ENCODE measurements at places on chromosomes 4 and X.

- H3K36me3 ChIP-seq: peaks cover 4% of the 10 kb centered on the region
- DNase-seq: no peak
- peak overlapping the region; percentile 32 for H3K4me3 ChIP-seq
Observed at GRCh38 chrX:46841346-46841745, 4.5 kb downstream of the RP2 start.

GRCh38 chr4:179352221-179352620, 1910.0 kb upstream of the AGA start:
- no peaks in the 10 kb centered on the region for H3K4me1 ChIP-seq
- H3K27me3 ChIP-seq: no peaks in the 10 kb centered on the region
- H3K36me3 ChIP-seq: no peaks in the 10 kb centered on the region

DNA sequence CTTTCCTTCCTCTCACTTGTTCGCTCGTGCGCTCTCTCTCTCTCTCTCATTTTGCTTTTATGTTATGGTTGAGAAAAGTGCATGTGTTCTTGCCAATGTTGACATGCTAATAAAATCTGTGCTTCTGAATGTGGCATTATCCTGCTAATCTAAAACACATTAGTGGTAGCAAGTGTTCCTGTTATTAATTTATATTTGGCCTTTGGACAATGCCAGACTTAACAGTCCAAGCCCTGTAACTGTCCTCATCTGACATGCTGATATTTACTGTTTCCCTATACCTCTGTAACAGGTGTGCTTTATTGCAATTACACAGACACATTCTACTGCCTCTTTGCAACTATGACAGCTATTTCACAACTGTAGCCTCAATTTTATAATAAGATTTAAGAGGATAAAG, 2.7 kb downstream of the PPARGC1A start:
- no peak for DNase-seq
- H3K27me3 ChIP-seq: no peaks in the 10 kb centered on the region
- H3K4me1 ChIP-seq: no peaks in the 10 kb centered on the region
- H3K27ac ChIP-seq: no peak overlapping the region
- H3K36me3 ChIP-seq: no peaks in the 10 kb centered on the region

- no peak overlapping the region for H3K4me3 ChIP-seq
- H3K36me3 ChIP-seq: peaks cover 8% of the 10 kb centered on the region
- H3K27me3 ChIP-seq: no peaks in the 10 kb centered on the region
- no peak for DNase-seq
Observed at GRCh38 chrX:107857837-107858236, 32.2 kb downstream of the MID2 start.

GRCh38 chr4:138741766-138742377, 273.7 kb upstream of the NOCT start:
- no peaks in the 10 kb centered on the region for H3K36me3 ChIP-seq
- H3K4me1 ChIP-seq: no peaks in the 10 kb centered on the region
- no peak overlapping the region for H3K4me3 ChIP-seq

DNA sequence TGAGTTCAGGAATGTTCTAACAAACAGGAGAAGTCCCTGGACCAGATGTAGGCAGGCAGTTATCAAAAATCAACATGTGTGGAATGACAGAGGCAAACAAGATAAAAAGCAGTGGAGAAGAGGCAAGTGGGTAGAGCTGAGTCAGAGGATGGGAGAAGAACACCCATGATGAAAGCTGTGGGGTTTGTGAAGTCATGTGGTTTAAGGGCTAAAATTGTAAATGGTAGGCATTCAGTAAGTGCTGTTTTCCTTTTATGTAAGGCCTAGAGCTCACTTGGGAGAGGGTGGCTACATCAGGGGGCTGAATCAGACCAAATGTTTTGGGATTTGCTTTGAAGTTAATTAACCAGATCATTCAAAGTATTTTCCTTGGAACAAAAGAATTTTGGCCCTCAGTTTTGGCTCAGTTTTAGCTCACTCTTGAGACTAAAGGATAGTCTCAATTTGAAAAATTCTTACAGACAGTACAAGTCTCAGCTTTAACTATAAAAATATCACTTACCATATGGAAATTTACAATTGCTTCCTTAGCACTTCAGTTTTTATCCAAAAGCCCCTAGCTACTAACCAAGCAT, 114.5 kb upstream of the PCDH7 start:
- H3K36me3 ChIP-seq: no peaks in the 10 kb centered on the region
- no peaks in the 10 kb centered on the region for H3K27me3 ChIP-seq
- no peak overlapping the region for H3K4me3 ChIP-seq
- no peak for DNase-seq

DNA sequence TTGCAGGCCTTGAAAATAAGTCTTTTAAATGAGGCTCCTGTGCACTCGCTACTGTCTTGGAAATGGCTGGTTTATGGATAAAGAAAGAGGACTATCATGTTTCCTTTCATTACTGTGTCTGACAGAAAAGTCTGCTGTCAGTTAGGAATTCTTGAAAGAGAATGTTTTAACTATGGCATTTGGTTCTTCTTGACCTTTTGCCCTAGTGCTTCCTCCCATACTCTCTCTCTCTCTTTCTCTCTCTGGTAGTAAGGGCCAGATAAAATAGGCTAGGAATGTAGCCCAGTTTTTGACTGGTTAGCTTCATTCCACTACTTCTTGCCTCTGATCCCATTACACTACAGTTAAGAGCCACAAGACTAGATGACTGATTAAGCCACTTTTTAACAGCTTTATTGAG, 29.8 kb downstream of the YY2 start:
- DNase-seq: no peak
- H3K27me3 ChIP-seq: no peaks in the 10 kb centered on the region
- H3K4me3 ChIP-seq: no peak overlapping the region
- H3K4me1 ChIP-seq: no peaks in the 10 kb centered on the region

DNA sequence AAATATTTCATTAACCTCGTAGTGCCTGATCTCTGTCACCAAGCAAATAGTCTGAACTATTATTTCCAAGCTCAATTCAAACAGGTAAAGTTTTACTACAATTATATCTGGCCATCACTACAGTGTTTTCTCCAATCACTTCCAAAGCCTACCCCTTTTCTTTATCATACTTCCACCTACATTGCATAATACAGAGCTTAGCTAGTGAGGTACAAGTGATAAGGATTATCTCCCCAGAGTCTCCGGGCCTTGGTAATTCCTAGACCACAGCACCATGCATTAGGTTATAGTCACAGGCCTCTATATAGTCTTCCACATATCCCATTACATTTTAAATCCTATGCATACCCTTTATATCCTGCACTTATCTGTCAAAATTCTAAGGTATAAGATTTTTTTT, 154.2 kb downstream of the SNCA start:
- H3K4me1 ChIP-seq: no peaks in the 10 kb centered on the region
- H3K27me3 ChIP-seq: peaks cover 2% of the 10 kb centered on the region
- DNase-seq: no peak
- no peak overlapping the region for H3K27ac ChIP-seq

GRCh38 chrX:77742788-77743476, 43.1 kb downstream of the ATRX start:
- H3K27ac ChIP-seq: peak overlapping the region; percentile 80
- DNase-seq: no peak
- peaks cover 6% of the 10 kb centered on the region for H3K36me3 ChIP-seq
- H3K4me3 ChIP-seq: no peak overlapping the region
- no peaks in the 10 kb centered on the region for H3K27me3 ChIP-seq
- H3K4me1 ChIP-seq: peaks cover 36% of the 10 kb centered on the region

- H3K4me3 ChIP-seq: no peak overlapping the region
- H3K4me1 ChIP-seq: no peaks in the 10 kb centered on the region
- H3K27me3 ChIP-seq: no peaks in the 10 kb centered on the region
- H3K27ac ChIP-seq: no peak overlapping the region
Observed at GRCh38 chrX:63327788-63328187, 23.3 kb downstream of the SPIN4 start.

- no peak for DNase-seq
- H3K27ac ChIP-seq: no peak overlapping the region
- no peaks in the 10 kb centered on the region for H3K36me3 ChIP-seq
- peaks cover 8% of the 10 kb centered on the region for H3K27me3 ChIP-seq
- peaks cover 3% of the 10 kb centered on the region for H3K4me1 ChIP-seq
Observed at GRCh38 chrX:72716766-72717165, 2.7 kb upstream of the PHKA1 start.

DNA sequence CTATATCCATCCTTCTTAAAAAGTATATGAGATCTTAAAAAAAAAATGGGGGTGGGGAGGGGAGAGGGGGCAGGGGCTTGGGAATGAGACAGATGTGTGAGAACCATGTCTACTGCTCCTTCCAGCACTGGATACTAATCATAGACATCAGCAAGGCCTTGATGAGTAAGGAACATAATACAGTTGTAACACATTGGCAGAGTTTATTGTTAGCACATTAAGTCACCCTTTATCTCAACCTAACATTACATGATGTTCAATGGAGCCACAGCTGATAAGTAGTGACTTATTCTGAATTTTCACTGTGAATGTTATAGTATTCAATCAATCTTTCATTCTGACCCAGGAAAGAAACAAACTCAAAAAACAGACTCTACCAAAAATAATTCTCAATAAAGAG, 47.3 kb upstream of the KCNE5 start:
- H3K4me1 ChIP-seq: no peaks in the 10 kb centered on the region
- H3K27ac ChIP-seq: no peak overlapping the region
- no peaks in the 10 kb centered on the region for H3K27me3 ChIP-seq
- DNase-seq: no peak

GRCh38 chr4:78654807-78655206, 103.2 kb downstream of the ANXA3 start:
- no peaks in the 10 kb centered on the region for H3K27me3 ChIP-seq
- no peaks in the 10 kb centered on the region for H3K36me3 ChIP-seq
- H3K27ac ChIP-seq: no peak overlapping the region
- no peak overlapping the region for H3K4me3 ChIP-seq
- H3K4me1 ChIP-seq: peaks cover 36% of the 10 kb centered on the region

GRCh38 chrX:64204252-64204651, 1.3 kb downstream of the AMER1 start:
- H3K4me3 ChIP-seq: peak overlapping the region; percentile 75
- no peak overlapping the region for H3K27ac ChIP-seq
- DNase-seq: no peak
- no peaks in the 10 kb centered on the region for H3K36me3 ChIP-seq
- peaks cover 17% of the 10 kb centered on the region for H3K4me1 ChIP-seq

DNA sequence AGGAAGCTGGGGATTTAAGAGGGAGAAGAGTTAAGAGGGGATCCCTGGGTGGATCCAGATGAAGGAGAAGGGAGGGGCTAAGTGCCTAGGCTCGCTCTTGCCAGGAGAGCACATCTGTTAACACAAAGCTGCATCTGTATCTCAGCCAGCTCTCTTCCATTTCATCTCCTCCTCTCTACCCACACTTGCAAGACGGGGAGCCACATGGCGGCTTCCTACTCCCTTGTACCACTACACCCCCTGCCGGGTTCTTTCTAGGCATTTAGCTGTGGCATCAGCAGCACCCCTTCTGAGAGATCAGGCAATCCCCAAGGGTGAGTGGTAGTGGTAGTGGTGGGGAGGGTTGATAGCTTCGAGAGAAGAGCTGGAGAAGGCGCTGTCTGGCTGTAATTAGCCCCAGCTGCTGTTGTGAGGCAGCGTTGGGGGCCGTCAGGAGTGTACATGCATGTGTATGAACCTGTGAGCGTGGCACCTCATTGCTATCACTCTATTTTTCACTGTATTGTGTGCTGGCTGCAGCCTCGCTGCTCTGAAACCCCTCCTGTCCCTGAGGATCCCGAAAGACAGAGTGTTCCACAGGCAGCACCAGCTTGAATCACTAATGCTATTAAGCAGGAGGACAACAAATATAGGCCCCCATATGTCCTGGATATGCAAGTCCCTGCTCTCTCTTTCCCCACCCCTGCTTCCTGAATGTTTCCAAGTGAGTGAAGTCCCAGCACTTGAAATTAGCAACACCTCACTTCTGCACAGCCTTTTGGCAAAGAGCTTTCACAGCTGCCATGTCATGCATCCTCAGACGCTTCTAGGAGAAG, 73.7 kb downstream of the RTL9 start:
- DNase-seq: no peak
- peaks cover 16% of the 10 kb centered on the region for H3K27me3 ChIP-seq
- H3K36me3 ChIP-seq: no peaks in the 10 kb centered on the region
- no peak overlapping the region for H3K4me3 ChIP-seq
- no peaks in the 10 kb centered on the region for H3K4me1 ChIP-seq

DNA sequence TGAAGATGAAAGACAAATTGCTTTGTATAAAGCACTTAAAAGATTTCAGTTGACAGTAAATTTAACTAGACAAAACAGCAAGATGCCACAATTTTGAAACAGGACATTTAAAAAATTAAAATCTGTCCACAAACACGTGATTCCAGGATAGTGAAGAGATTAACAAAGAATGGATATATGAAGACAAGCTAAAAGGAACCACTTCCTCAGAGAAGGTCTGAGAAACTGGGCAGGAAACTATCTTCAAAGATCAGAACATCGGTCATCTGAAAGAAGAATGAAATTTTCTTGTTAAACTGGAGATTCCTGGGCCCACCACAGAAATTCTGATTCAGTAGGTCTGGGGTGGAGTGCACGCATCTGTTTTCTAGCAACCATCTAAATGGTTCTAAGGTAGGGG, 1.4 kb downstream of the RWDD4 start:
- no peak for DNase-seq
- H3K4me3 ChIP-seq: peak overlapping the region; percentile 57
- H3K36me3 ChIP-seq: peaks cover 11% of the 10 kb centered on the region
- peak overlapping the region; percentile 8 for H3K27ac ChIP-seq

DNA sequence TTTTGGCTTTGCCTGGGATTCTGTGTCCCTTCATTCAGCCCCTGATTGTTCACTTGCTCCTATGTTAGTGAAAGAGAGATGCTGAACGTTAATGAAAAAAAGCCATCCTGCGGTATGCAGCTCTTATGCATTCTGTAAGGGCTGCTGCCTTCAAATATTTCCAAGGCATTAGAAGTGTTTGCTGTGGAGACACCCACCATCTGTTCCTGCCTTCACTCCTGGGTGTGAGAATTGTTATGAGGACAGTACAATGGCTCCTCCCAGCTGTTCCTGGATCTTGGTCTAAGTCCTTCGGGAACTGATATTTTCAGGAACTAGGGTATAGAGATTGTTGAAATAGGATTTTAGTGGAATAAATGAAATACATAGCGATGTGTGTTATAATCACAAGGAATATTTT, 427.1 kb upstream of the FAM47C start:
- H3K36me3 ChIP-seq: no peaks in the 10 kb centered on the region
- no peaks in the 10 kb centered on the region for H3K27me3 ChIP-seq
- H3K4me3 ChIP-seq: no peak overlapping the region
- H3K27ac ChIP-seq: no peak overlapping the region
- no peak for DNase-seq
- no peaks in the 10 kb centered on the region for H3K4me1 ChIP-seq

- H3K36me3 ChIP-seq: no peaks in the 10 kb centered on the region
- no peaks in the 10 kb centered on the region for H3K4me1 ChIP-seq
- H3K27me3 ChIP-seq: peaks cover 4% of the 10 kb centered on the region
- no peak for DNase-seq
- H3K27ac ChIP-seq: no peak overlapping the region
- no peak overlapping the region for H3K4me3 ChIP-seq
Observed at GRCh38 chr4:105541420-105541819, 11.0 kb upstream of the ARHGEF38 start.

Measured in memory B cell (primary cell).